Hepatocyte (in vitro differentiated cells): ENCODE measurements at places on chromosomes 13 and 19. TPM values are rescaled to one million over a fixed set of nuclear protein-coding genes. Genes with fewer than 3 reads are reported as not detected.

DNA sequence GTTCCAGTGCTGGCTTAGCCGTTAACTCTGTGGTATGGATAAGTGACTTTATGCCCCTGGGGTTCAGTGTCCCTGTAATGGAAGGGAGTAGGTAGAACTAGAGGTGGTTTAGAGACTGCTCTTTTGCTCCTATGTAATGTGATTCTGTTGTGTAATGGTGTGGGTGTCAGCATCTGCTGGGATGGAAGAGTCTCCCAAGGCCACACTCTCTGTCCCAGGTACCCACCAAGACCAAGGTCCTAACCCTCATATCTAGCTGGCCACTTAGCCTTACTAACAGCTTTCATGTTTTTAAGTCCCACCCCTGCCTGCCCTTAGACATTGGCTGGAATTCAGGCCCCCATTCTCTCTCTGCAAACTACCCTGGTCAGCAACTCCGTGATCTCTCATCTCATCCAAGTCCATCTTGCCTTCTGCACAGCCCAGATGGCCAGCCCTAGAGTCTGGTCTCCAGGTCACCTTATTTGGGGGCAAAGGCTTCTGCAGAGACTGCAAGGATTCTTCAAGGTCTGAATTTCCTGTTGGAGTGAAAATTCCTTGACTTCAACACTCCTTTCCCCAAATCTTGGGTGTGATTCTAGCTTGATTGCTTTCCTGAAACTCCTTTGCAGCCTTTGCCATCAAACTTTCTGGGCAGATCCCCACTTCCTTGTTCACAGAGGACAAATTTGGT lies 48.4 kb downstream of the SERP2 start:
- H3K27me3 ChIP-seq: no peaks in the 10 kb centered on the region
- H3K4me3 ChIP-seq: no peak overlapping the region
- no peak for DNase-seq
- H3K4me1 ChIP-seq: no peaks in the 10 kb centered on the region

DNA sequence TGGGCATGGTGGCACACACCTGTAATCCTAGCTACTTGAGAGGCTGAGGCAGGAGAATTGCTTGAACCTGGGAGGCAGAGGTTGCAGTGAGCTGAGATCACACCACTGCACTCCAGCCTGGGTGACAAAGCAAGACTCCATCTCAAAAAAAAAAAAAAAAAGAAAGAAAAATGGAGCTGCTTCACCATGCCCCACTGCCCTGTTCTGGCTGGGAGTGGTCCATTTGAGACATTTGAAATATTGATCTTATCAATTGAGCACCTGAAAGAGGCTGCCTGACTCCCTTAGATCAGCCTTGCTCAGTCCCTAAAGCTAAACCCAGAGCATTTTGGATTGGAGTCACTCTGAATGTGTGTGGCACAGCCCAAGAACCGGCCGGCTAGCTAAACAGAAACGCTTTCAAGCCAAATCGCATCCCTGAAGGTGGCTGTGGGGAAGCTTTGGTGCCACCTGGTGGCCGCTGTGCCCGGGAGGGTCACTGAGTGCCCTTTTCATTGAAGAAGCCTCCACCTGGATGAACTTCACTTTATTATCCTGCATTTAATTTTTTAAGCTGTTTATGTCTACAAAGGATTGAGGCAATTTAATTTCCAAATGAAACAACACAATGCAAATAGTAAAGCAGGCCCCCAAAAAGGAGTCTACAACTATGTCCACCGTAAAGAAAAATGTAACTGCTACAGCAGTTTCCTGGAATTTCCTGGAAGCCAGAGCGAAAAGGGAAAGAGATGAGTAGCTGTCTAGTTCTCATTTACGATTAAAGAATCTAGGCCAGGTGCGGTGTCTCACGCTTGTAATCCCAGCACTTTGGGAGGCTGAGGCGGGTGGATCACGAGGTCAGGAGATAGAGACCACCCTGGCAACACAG lies 53.1 kb upstream of the SERPINE3 start:
- H3K27ac ChIP-seq: no peak overlapping the region
- H3K36me3 ChIP-seq: no peaks in the 10 kb centered on the region
- H3K4me3 ChIP-seq: no peak overlapping the region
- no peaks in the 10 kb centered on the region for H3K4me1 ChIP-seq

DNA sequence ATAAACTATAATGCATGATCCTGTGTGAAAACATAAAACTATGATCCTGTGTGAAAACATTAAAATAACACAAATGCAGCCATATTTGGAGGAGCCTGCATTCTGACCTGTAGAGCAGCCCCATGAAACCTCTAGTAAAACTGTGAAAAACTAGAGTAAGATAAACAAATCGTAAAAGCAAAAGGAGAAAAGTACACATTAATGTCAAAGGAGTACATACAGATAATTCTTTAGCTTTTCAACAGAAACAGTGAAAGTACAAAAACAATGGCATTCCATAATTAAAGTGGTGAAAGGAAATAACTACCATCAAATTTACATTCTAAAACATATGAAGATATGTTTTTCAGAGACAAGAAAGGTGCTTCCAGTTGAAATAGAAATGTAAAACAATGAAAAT lies 1267.2 kb downstream of the SLITRK1 start:
- no peaks in the 10 kb centered on the region for H3K27me3 ChIP-seq
- no peak overlapping the region for H3K27ac ChIP-seq
- H3K4me1 ChIP-seq: no peaks in the 10 kb centered on the region
- H3K4me3 ChIP-seq: no peak overlapping the region

DNA sequence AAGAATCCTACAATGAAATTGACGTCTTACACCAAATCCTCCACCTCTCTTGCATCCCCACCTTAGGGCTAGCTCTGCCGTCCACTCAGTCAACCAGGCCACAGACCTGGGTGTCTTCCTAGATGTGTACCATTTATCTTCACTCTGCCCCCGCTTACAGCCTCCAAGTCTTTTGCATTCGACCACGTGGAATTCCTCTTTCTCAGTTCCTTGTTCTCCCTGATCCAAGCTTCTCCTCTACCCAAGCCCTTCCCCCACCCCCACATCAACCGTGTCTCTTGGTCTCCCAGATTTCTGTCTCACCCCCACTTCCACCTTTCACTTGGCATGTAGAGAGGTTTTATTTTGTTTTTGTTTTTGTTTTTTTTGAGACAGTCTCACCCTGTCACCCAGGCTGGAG lies 1.2 kb upstream of the DMWD start:
- no peak overlapping the region for H3K4me3 ChIP-seq
- H3K27me3 ChIP-seq: no peaks in the 10 kb centered on the region
- no peak overlapping the region for H3K27ac ChIP-seq
- no peak for DNase-seq
- no peaks in the 10 kb centered on the region for H3K36me3 ChIP-seq

DNA sequence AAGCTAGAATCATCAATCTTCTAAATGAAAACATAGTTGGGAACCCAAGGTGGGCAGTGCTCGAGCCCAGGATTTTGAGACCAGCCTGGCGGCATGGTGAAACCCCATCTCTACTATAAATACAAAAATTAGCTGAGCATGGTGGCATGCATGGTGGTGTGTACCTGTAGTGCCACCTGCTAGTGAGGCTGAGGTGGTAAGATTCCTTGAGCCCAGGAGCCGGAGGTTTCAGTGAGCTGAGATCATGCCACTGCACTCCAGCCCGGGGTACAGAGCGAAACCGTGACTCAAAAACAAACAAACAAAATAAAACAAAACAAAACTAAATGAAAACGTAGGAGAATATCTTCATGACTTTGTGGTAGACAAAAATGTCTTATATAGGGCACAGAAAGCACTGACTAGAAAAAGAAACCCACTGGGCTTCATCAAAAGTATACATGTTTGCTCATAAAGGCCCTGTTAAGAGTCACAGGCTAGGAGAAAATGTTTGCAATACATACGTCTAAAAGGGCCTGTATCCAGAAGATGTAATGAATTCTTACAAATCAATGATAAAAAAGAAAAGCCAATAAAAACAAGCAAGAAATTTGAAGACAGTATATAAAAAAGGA lies 353.6 kb downstream of the FGF9 start:
- H3K27me3 ChIP-seq: no peaks in the 10 kb centered on the region
- H3K36me3 ChIP-seq: no peaks in the 10 kb centered on the region
- H3K4me1 ChIP-seq: no peaks in the 10 kb centered on the region
- no peak for DNase-seq
- no peak overlapping the region for H3K27ac ChIP-seq

DNA sequence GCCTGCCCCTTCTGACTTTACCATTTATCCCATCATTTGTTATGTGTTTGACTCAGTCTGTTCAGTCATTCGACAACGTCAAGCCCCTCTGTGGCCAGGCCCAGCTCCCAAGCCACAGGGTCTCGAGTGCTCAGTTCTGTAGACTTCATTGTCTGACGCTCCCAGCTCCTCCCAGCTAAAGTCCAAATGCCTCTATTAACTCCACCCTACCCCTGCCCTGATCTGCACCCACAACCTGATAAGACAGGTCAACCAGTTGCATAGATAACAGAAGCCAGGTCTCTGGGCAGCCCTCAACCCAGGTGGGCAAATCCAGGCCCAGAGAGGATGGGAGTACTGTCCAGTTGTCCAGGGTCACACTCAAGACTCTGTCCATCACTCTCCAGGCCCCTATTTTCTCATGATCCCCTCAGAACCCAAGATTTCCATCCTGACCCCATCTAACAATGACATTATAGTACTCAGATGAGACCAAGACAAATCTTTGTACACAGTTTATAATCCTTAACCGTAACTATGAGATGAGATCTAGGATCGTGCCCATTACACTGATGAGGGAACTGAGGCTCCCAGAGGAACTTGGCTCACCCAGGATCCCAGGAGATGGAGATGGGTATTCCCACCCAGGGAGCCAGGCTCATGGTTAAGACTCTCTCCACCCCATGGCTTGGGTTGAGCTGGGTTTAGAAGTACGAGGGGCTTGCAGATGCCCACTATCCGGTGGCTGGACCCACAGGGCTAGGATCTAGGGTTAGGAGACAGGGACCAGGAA lies 1.1 kb downstream of the TM6SF2 start:
- H3K4me3 ChIP-seq: no peak overlapping the region
- H3K4me1 ChIP-seq: peaks cover 9% of the 10 kb centered on the region
- no peak for DNase-seq
- H3K27me3 ChIP-seq: no peaks in the 10 kb centered on the region
- no peaks in the 10 kb centered on the region for H3K36me3 ChIP-seq

GRCh38 chr19:40756502-40757110 lies 5.6 kb downstream of the SNRPA start:
- peaks cover 30% of the 10 kb centered on the region for H3K4me1 ChIP-seq
- no peaks in the 10 kb centered on the region for H3K36me3 ChIP-seq
- H3K27me3 ChIP-seq: no peaks in the 10 kb centered on the region
- no peak for DNase-seq

GRCh38 chr13:113109151-113110047 lies 3.8 kb downstream of the F7 start:
- no peaks in the 10 kb centered on the region for H3K36me3 ChIP-seq
- H3K4me1 ChIP-seq: peaks cover 19% of the 10 kb centered on the region
- peaks cover 15% of the 10 kb centered on the region for H3K27me3 ChIP-seq
- no peak overlapping the region for H3K27ac ChIP-seq
- DNase-seq: no peak
- no peak overlapping the region for H3K4me3 ChIP-seq

Gene COL4A2
- total RNA-seq: 126 and 171 TPM in 2 replicates

Gene SIGLEC14
- 0.13 TPM in 1 of 2 replicates, not detected in the other for total RNA-seq

Gene TEAD2
- total RNA-seq: 35.4 and 42.2 TPM in 2 replicates

Gene KLK4
- total RNA-seq: not detected in 2 replicates
